ENCODE measurements at places on chromosomes 13 and 19. TPM values are rescaled to one million over a fixed set of nuclear protein-coding genes. Genes with fewer than 3 reads are reported as not detected.

Gene MYO1F
- 2.0 TPM for total RNA-seq

Gene SCEL
- not detected for total RNA-seq

Gene CEACAM20
- total RNA-seq: not detected

Gene ITGBL1
- total RNA-seq: not detected

Gene BEST2
- not detected for total RNA-seq

Gene ZFP14
- 3.1 TPM for total RNA-seq

Gene KLK2
- total RNA-seq: not detected

DNA sequence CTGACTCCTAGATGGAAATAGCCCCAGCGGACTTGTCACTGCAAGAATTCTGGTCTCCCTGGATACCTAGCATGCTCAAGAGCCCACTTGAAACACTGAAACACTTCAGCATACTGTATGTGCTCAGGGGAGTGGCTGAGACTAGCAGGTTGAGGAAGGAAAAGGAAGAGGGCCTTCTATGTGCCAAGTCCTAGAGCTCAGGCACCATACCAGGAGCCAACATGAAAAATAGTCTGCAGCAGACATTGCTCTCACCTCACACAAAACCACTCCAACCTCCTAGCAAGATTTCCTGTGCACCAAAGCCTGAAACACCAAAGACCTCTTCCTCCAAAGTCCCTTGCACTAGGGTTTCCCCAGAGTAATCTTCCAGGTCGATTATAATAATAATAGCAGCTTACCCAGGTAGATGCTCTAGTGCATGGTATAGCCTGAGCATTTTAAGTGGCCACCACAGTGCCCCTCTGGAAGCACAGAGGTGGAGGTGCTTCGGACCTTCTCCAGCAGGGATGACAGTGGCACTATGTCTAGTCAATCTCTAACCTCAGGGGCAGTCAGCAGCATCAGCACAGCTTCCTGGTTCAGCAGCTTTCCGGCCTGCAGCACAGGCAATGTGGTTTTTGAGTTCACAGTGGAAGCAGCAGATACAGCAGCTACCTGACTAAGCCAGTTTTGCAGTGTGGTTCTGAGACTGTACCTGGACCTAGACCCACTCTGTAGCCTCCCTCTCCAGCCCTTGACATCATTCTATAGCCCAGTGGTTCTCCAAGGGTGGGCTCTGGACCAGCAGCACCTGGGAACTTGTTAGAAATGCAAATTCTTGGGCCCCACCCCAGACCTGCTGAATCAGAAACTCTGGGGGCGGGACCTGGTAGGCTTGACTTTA is 45.6 kb upstream of the UBE2L5 start:
- peaks cover 78% of the 10 kb centered on the region for H3K4me1 ChIP-seq
- H3K27ac ChIP-seq: peak overlapping the region; percentile 88

GRCh38 chr13:51811920-51812451 is 8.0 kb upstream of the DHRS12 start:
- H3K27me3 ChIP-seq: no peaks in the 10 kb centered on the region
- H3K4me3 ChIP-seq: peak overlapping the region; percentile 17
- H3K4me1 ChIP-seq: peaks cover 66% of the 10 kb centered on the region
- peak; percentile 67 for DNase-seq
- peak overlapping the region; percentile 68 for H3K27ac ChIP-seq

GRCh38 chr19:13002166-13002898 is 7.1 kb downstream of the NFIX start:
- H3K4me1 ChIP-seq: no peaks in the 10 kb centered on the region
- no peak overlapping the region for H3K4me3 ChIP-seq
- H3K36me3 ChIP-seq: peaks cover 3% of the 10 kb centered on the region
- H3K27ac ChIP-seq: no peak overlapping the region
- H3K27me3 ChIP-seq: no peaks in the 10 kb centered on the region
- no peak for DNase-seq

GRCh38 chr13:109366525-109366924 is 419.9 kb downstream of the IRS2 start:
- H3K4me1 ChIP-seq: no peaks in the 10 kb centered on the region
- no peaks in the 10 kb centered on the region for H3K36me3 ChIP-seq
- DNase-seq: no peak
- peaks cover 3% of the 10 kb centered on the region for H3K27me3 ChIP-seq
- H3K4me3 ChIP-seq: no peak overlapping the region

DNA sequence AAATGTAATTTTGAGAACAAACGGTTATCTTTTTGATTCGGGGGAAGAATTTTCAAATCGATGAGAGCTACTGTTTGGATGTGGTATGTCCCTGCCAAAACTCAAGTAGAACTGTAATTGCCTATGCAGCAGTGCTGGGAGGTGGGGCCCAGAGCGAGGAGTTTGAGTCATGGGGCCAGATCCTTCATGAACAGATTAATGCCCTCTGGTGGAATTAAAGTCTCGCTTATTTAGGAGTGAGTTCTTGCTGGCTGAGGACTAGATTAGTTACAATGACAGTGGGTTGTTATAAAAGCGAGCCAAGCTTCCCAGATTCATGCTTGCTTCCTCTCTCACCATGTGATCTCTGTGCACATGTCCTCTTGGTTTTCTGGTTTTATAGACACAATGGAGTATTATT is 11.8 kb upstream of the PRR20A start:
- H3K27ac ChIP-seq: no peak overlapping the region
- no peak overlapping the region for H3K4me3 ChIP-seq
- H3K36me3 ChIP-seq: no peaks in the 10 kb centered on the region
- no peak for DNase-seq
- no peaks in the 10 kb centered on the region for H3K4me1 ChIP-seq

- H3K36me3 ChIP-seq: no peaks in the 10 kb centered on the region
- H3K27me3 ChIP-seq: no peaks in the 10 kb centered on the region
- DNase-seq: no peak
- H3K4me1 ChIP-seq: peaks cover 10% of the 10 kb centered on the region
- H3K4me3 ChIP-seq: no peak overlapping the region
- no peak overlapping the region for H3K27ac ChIP-seq
These were observed 28.6 kb downstream of the PAK4 start for GRCh38 chr19:39154100-39154628.

DNA sequence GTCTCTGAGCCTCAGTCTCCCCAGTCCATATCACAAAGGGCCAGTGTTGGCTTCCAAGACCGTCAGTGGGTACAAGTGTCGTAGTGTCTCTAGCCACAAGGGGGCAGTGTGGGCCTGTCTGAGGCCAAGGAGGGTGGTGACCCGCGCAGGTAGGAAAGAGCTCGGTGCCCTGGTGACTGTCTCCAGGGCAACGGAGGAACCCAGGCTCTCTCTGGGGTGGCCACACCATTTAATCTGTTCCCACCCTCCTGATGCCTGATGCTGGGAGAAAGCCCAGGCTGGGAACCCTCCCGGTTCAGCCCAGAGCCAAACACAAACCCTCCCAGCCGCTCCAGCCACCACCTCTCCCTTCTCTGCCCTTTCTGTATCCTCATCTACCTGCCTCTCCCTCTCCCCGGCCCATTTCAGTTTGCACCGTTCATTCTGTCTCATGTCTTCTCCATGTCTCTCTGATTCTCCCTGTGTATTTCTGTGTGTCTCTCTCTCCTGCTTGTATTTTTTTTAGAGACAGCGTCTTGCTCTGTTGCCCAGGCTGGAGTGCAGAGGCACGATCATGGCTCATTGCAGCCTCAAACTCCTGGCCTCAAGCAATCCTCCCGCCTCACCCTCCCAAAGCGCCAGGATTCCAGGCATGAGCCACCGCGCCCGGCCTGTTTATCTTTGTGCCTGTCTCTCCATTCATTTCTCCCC is 17.5 kb upstream of the MEIS3 start:
- H3K27me3 ChIP-seq: peaks cover 40% of the 10 kb centered on the region
- H3K27ac ChIP-seq: no peak overlapping the region
- no peaks in the 10 kb centered on the region for H3K36me3 ChIP-seq

- no peaks in the 10 kb centered on the region for H3K36me3 ChIP-seq
- peaks cover 27% of the 10 kb centered on the region for H3K4me1 ChIP-seq
- H3K4me3 ChIP-seq: no peak overlapping the region
- no peak for DNase-seq
- H3K27ac ChIP-seq: no peak overlapping the region
- no peaks in the 10 kb centered on the region for H3K27me3 ChIP-seq
These were observed 24.8 kb upstream of the LAIR1 start for GRCh38 chr19:54389553-54389952.

GRCh38 chr19:40713939-40714338 is 2.7 kb downstream of the COQ8B start:
- H3K27ac ChIP-seq: no peak overlapping the region
- no peak for DNase-seq
- H3K4me1 ChIP-seq: peaks cover 33% of the 10 kb centered on the region
- H3K4me3 ChIP-seq: peak overlapping the region; percentile 11

GRCh38 chr13:23639674-23640073 is 69.5 kb downstream of the TNFRSF19 start:
- H3K4me1 ChIP-seq: no peaks in the 10 kb centered on the region
- H3K27ac ChIP-seq: no peak overlapping the region
- H3K36me3 ChIP-seq: no peaks in the 10 kb centered on the region
- no peak overlapping the region for H3K4me3 ChIP-seq
- no peak for DNase-seq
- H3K27me3 ChIP-seq: no peaks in the 10 kb centered on the region

- H3K27me3 ChIP-seq: peaks cover 18% of the 10 kb centered on the region
- no peak overlapping the region for H3K27ac ChIP-seq
- H3K4me3 ChIP-seq: no peak overlapping the region
- no peaks in the 10 kb centered on the region for H3K4me1 ChIP-seq
- no peak for DNase-seq
These were observed 333.4 kb downstream of the ITGBL1 start for GRCh38 chr13:101785858-101786257.

GRCh38 chr19:53903055-53903680 is 5.9 kb upstream of the CACNG7 start:
- H3K4me1 ChIP-seq: peaks cover 16% of the 10 kb centered on the region
- H3K27ac ChIP-seq: no peak overlapping the region
- H3K36me3 ChIP-seq: no peaks in the 10 kb centered on the region
- peaks cover 63% of the 10 kb centered on the region for H3K27me3 ChIP-seq
- H3K4me3 ChIP-seq: no peak overlapping the region
- DNase-seq: peak; percentile 49

GRCh38 chr19:47176071-47176626 is 45.5 kb downstream of the SAE1 start:
- H3K27ac ChIP-seq: peak overlapping the region; percentile 98
- H3K36me3 ChIP-seq: peaks cover 69% of the 10 kb centered on the region
- H3K4me1 ChIP-seq: peaks cover 74% of the 10 kb centered on the region
- DNase-seq: no peak
- H3K4me3 ChIP-seq: peak overlapping the region; percentile 15

DNA sequence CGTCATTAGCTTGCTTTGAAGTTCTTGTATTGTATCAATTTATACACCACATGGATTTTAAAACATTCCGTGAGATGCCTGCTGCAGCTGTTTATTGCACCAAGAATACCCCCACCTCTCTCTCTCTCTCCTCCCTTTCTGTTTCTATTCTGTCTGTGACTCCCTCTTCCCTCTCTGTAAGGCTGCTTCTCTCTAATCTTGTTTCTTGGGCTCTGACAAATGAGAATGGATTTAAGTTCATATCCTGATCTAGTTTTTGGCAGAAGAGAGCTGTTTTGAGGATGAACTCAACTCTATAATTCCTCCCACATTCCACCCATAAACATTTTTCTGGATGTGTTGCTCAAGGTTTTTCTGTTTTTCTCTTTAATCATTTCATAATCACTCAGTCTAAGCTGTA is 144.3 kb upstream of the FRY start:
- no peaks in the 10 kb centered on the region for H3K36me3 ChIP-seq
- H3K4me1 ChIP-seq: no peaks in the 10 kb centered on the region
- no peak for DNase-seq
- no peaks in the 10 kb centered on the region for H3K27me3 ChIP-seq

GRCh38 chr13:45728759-45729158 is 26.6 kb downstream of the CBY2 start:
- H3K4me3 ChIP-seq: no peak overlapping the region
- peak; percentile 7 for DNase-seq
- no peaks in the 10 kb centered on the region for H3K36me3 ChIP-seq
- H3K27me3 ChIP-seq: no peaks in the 10 kb centered on the region
- no peaks in the 10 kb centered on the region for H3K4me1 ChIP-seq

GRCh38 chr19:10812902-10813404 is 23.1 kb downstream of the TMED1 start:
- no peak overlapping the region for H3K4me3 ChIP-seq
- H3K27ac ChIP-seq: peak overlapping the region; percentile 86
- DNase-seq: peak; percentile 55

DNA sequence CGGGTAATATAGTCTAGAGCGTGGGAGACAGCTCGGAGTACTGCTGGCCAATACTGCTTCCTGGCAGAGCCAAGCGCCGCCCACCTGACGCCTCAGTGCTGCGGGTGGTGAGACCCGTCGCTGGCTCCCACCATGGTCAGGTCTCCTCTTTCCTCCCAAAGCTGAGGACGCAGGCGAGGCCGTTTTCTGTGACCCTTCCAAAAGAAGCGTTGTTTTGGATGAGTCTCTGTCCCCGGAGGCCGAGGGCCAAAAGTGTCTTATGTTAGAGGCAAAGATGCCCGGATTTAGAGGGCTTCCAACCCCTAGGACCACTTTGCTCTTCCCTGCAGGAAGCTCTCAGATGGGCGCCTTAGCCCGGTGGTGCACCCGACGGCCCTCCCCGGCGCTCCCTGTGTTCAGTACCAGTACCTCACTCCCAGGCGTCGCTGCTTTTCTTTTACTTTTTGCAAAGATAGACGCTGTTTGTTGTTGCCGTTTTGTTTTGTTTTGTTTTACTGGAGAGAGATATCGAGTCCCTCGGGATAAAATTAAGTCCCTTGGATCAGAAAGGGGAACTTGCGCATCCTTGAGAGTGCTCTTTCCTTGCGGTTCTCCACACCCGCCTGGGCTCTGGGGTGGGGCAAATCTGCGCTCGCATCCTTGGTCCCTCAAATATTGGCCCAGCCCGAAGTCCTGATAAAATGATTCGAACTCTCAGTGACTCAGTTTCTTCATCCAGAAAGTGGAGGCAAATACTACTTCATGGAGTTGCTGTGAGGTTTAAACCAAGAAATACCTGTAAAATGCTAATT is 7.0 kb downstream of the PDX1 start:
- peaks cover 88% of the 10 kb centered on the region for H3K27me3 ChIP-seq
- no peak for DNase-seq
- H3K27ac ChIP-seq: no peak overlapping the region

GRCh38 chr19:32910874-32911273 is 41.3 kb upstream of the SLC7A9 start:
- no peak for DNase-seq
- peaks cover 29% of the 10 kb centered on the region for H3K36me3 ChIP-seq
- H3K4me3 ChIP-seq: no peak overlapping the region
- no peaks in the 10 kb centered on the region for H3K4me1 ChIP-seq
- no peaks in the 10 kb centered on the region for H3K27me3 ChIP-seq

GRCh38 chr13:25738342-25739196 is 313.2 kb downstream of the SHISA2 start:
- DNase-seq: peak; percentile 10
- H3K27ac ChIP-seq: peak overlapping the region; percentile 3
- peaks cover 21% of the 10 kb centered on the region for H3K4me1 ChIP-seq
- H3K36me3 ChIP-seq: no peaks in the 10 kb centered on the region
- no peaks in the 10 kb centered on the region for H3K27me3 ChIP-seq

Measured in activated naive CD4-positive, alpha-beta T cell treated with anti-CD3 and anti-CD28 coated beads for 36 hours (primary cell).